ENCODE measurements at places on chromosomes 5 and 9.

DNA sequence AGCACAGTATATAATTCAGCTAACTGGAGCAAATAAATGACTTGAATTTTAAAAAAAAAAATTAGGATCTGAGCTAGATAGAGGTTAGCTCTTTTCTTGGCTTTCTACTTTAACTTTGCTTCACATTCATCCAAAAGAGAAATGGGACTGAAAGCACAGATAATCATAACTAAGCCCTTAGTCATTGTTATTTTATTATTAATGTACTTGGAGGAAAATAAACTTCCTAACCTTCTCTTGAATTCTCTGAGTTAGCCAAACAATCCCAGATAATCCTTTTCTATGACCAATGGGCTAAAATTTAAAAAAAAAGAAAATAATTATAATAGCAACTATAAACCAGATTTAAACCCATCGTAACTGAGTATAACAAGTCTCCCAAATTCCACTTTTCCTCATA, 57.6 kb upstream of the RASA1 start:
- no peak for DNase-seq

DNA sequence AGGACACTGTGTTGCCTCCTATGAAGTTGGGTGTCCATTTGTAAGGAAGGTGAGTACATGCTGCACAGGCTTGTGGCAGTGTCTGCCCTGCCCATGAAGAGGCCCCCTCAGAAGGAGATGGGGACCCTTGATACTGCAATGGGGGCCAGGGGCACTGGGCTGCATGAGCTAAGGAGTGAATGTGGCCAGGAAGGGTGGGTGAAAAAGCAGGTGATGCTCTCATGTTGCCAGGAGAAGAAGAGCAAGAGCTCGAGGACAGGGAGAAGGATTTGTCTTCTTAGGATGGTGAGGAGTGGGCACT, 76.1 kb downstream of the NSUN2 start:
- DNase-seq, result no peak

- DNase-seq, result no peak
Observed at GRCh38 chr9:128149001-128149701, at the start of gene LCN2. LCN2 (plus strand) TSS chr9:128149453; CDS start chr9:128149526, 73 bp downstream.

DNA sequence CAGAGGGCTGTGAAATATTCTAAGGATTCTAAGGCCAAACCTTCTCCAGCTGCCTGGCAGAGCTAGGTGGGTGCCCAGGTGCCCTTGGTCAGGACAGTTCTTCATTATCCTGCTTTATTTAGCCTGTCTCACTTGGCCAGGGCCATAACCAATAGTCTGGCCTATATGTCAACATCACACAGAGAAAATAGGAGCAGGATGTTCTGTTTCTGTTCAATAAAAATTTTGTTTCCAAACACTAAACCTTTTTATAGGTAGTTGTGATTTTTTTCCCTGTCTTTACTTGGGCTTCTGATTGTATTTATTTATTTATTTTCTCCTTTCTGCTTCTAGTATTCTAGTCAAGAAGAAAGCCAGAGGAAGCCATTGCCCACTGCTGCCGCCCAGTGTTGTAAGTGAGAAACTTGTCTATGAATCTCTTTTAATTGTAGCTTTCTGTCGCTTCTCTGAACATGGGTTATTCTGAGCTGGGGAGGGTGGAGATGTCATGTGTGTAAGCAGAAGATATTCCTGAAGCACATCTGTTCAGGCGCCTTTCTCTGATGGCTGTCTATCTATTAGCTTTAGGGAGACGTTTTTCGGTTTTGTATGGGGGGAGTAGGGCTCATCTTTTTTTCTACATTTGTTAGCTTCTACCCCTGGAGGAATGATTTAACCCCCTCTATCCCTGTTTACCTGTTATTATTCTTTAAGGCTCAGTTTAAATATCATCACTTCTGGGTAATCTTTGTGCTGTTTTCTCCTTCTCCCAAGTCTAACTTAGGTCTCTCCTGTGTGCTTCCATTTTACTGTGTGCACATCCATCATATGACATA, 97.1 kb downstream of the UNC13B start:
- peak; percentile 28 for DNase-seq

GRCh38 chr5:180423598-180423997, 70.5 kb upstream of the GFPT2 start:
- DNase-seq, result no peak

- peak; percentile 16 for DNase-seq
Observed at GRCh38 chr9:129570450-129571297, 50.2 kb downstream of the C9orf50 start.

DNA sequence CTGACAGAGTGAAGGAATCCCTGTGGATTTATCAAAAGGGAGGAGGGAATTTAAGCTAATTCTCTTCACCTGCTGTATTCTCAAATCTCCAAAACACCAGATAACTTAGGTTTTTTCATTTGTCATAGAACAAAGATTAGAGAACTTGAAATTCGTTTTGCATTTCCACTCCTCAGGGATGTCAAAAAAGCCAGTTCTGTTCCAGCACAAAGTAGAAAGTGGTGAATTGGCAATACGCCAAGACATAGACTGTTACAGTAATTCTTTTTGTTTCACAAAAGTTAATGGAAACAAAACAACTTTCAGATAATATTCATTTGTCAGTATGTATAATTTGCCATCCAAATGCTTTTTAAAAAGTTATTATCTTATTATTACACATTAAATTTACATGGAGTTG, 15.0 kb downstream of the S1PR3 start:
- DNase-seq, result no peak

GRCh38 chr5:2752821-2753439, 1.5 kb upstream of the IRX2 start:
- no peak for DNase-seq

DNA sequence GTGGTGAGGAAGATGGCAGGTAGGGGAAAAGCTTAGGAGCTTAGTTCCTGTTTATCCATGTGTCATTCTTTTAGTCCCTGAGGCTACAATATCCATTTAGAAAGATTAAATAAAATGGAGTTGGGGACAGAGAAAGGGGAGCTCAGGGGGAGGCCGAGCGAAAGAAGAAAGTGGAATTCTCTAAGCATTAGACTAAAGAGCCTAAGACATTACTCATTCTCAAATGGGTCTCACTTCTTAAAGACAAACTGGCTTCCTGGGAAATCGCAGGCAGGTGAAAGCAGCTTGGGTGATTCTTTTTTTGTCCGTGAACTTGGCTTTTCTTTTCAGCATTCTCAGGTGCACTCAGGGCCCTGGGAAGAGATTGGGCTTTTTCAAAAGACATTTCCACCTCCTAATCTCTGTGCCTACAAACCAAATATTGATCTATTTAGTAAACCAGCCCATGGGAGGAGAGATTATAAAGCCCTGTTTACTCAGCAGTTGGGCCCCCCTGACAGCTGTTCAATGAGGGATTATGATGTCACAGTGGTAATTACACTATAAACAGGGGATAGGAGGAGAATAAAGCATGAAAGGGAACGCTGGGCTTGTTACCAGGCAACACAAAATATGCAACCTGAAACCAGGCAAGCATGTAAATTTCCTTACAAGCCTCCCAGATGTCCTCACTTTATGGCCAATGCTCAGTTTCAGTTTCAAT, 584.0 kb downstream of the ACTL7B start:
- DNase-seq, result no peak

DNA sequence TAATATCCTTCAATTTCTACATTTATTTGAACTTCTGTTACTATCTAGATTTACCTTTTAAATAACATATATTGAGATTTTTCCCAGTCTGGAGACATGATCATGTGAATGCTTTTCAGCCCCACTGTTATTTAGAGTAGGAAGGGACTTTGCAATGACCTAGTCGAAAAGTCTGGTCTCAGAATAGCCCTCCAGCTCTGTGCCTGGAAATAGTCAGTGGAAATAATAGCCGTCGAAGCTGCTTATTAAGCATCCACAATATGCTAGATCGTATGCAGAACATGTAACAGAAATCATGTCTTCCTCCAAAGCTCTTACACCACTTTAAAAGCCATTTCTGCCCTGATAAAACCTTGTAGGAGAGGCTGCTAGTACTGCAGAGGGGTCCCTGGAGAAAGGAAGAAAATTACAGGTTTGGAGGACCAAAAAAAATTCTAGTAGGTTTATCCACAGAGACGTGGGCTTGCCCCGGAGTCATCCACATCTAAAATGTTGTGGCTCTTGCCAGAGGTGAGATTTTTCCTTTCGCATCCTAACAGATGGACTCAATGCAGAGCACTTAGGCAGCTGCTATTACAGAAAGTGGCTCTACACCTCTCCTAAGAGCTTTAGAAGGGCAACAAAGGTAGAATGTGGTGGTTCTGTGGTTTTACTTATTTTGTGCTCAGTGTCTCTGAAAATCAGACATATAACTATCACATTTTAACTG, 2.5 kb upstream of the FGF1 start:
- DNase-seq, result no peak

DNA sequence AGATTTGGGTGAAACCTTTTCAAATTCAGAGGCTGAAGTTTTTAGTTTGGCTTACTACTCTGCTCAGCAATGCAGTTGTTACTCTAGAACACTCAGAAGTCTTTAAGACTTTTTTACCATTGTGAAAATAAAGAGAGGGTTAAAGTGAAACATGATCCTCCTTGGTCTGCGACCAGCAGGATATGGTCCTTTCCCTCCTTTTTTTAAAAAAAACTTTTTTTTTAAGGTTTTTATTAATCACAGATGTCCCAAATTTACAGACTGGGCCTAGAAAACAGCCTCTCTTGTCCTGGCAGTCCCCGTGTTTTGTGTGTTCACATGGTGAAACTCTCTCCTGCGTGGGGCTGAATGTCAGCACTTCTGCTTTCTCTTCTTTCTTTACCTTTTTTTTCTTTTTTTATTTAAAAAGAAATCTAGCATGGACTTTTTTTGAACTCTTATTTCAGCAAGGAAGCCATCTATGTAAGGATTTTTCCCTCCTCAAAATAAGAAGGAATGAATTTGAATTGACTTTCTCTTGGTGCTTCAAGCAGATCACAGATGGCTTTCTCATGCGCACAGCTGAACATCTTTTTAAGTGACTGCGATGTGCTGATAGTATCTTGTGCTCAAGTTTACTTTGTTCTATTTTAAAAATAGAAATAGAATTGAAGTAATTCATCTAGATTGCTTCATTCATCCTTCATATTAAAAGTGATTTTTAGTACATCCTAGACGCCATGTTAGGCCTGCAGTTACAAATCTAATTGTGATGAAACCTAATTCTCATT, 128.7 kb upstream of the OTULINL start:
- DNase-seq, result no peak

GRCh38 chr5:132688536-132689339, 14.9 kb downstream of the IL4 start:
- DNase-seq, result no peak

DNA sequence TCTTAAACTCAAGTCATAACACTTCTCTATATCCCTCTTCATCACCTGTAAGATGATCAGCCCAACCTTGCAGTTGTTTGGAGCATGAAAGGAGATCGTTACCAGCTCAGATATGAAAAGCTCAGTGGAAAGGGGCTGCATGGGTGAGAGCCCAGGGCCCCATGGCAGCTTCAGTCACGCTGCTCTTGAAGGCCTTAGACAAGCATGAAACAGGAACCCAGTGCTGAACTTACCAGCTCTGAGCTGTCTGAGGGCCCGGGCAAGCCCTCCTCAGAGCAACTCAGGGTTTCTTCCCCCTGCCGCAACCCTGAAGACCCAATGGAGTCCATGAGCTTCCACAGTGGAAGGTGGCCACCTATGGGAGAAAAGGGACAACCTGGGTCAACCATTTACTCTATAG, 3.3 kb downstream of the HK3 start:
- no peak for DNase-seq

GRCh38 chr5:109407913-109408312, 1.9 kb downstream of the PJA2 start:
- no peak for DNase-seq

DNA sequence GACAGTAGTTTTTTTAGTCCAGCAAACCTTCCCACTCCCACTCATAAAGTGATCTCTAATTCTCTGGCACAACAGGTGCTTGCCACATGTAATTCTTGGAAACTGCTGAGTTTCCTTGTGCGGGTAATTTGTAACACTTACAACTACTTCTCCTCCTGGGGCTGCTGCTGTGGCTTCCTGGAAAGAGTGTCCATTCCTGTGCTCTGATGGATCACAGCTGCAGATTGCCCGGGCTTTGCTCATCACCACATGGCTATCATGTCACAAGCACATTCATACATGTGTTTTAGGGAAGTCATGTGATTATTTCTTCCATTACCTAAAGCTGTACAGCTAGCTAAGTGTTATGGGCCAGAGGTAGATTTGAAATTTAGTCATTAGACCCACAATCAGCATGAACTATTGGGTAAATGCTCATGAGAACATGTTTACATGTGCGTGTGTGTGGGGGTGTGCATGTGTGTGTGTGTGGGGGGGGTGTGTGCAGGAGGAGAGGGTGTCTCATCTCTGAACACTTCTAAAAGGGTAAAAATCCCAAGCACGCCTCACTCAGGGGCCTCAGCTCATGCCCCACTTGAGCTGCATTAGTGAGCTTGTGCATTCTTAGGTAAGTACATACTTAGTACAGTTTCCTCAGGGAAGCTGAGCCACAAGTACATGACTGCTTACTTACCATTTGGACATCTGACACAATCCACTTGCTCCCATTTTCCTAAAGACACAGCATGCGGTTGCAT, 118.1 kb upstream of the CCDC112 start:
- DNase-seq, result no peak

DNA sequence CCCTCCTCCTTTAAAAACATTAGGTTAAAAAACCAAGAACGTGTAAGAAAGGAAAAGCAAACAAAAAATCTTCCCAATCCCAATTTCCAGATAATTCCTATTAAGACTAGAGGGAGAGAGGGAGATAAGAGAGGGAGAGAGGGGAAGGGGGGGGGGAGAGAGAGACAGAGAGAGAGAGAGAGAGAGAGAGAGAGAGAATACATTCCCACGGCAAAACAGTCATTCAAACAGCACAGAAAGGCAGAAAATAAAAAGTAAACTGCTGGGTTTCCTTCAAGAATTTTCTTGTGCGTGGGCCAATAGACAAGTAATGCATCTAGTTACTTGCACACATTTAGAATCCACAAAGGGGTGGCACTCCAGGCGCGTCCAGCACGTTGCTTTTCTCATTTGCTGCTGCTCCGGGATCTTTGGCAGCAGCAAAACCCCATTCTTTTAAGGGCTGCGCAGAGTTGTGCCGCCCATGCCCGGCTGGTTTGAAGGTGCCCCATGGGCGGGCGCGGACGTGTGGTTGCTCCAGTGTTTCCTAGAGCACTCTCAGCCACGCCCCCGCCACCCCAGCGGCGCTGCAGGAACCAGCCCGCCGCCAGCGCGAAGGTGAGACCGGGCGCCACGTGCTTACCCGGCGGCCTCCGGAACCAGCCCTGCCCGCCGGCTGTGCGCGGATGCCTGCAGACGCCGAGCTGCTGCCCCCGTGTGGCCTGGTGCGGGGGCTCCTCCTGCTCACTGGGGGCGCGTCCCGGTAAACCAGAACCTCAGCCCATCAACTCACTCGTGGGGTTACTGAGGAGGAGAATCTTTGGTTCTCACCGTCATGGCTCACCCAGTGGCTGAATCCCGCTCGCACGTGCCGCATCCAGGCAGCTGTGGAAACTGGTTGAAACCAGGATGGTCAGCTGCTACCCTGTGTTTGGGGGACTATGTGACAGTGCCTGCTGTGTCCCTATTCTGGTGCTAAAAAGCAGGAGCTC, 44.6 kb downstream of the STC2 start:
- no peak for DNase-seq

- DNase-seq, result no peak
Observed at GRCh38 chr5:9785751-9786150, 155.6 kb upstream of the TAS2R1 start.

DNA sequence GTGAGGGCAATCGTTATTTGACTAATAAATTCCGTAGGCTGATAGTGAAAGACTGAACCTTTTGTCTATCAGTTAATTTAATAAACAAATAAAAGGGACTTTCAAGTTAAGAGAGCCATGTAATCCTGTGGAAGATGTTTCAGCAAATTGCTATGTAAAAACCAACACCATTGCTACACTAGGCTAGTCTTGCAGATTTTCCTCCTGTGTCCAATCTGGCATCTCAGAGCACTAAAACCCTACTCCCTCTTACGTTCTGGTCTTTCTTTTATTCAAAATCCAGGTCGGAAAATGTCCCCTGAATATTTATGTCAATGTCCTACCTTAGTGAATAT, 478.8 kb upstream of the TNC start:
- DNase-seq, result no peak
